ENCODE measurements at places on chromosomes 1 and 21. TPM values are rescaled to one million over a fixed set of nuclear protein-coding genes. Genes with fewer than 3 reads are reported as not detected.
A peak's percentile ranks its signal among the peaks of the same experiment; 100 is the strongest.

DNA sequence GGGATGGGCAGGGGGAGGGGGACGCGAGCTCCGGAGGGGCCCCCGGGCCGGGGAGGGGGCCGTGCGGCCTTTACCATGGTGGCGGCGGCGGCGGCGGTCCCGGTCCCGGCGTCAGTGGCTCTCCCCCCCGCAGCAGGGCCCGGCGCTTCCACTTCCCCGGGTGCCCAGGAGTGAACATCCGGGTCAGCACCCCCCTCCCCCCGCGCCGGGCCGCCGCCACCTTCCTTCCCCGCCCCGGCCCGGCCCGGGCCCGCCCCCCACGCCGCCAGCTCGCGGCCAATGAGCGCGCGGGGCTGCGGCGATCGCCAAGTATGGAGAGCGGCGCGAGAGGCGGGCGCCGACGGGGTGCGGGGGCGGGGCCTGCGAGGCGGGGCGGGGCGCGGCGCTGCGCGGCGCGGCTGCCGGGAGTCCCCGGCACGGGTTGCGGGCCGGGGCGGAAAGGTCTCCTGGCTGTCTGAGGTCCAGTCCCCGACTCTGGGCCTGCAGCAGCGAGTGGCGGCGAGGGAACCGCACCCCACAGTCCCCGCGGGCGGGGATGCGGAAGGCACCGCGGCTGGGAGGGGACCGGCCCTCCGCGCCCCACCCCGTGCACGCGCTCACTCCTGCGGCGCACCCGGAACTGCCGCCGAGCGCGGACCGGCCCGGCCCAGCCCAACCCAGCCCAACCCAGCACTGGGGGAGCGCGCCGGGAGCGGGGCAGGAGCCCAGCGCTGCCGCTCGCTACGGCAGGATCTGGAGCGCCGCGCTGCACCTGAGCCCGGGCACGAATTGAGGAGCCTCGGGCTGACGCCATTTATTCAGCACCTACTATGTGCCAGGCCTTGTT, at the start of gene CAPZB:
TSS of gene CAPZB (minus strand) at position 178 of the 826 bp plus-strand sequence. CDS start at position 77, 101 bp downstream.
- peaks cover 19% of the 10 kb centered on the region for H3K36me3 ChIP-seq
- peaks cover 57% of the 10 kb centered on the region for H3K4me1 ChIP-seq
- peak within 1 kb of the TSS; percentile 96 for H3K4me3 ChIP-seq
- no peaks in the 10 kb centered on the region for H3K27me3 ChIP-seq
- peak within 1 kb of the TSS; percentile 97 for H3K27ac ChIP-seq

The MANEAL gene
- 0.74 TPM for total RNA-seq

DNA sequence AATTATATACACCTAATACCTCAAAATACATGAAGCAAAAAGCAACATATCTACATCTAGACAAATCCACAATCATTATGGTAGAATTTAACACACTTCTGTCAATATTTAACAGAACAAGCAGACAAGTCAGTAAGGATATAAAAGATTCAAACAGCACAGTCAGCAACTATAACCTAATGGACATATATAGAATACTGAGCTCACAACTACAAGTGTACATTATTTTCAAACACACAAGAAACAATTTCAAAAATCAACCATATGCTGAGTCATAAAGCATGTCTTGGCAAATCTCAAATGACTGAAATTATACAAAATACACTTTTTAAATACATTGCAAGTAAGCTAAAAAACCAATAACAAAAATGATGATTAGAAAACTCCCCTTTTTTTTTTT, 178.0 kb downstream of the TOMM20 start:
- peaks cover 3% of the 10 kb centered on the region for H3K36me3 ChIP-seq
- no peak overlapping the region for H3K27ac ChIP-seq

DNA sequence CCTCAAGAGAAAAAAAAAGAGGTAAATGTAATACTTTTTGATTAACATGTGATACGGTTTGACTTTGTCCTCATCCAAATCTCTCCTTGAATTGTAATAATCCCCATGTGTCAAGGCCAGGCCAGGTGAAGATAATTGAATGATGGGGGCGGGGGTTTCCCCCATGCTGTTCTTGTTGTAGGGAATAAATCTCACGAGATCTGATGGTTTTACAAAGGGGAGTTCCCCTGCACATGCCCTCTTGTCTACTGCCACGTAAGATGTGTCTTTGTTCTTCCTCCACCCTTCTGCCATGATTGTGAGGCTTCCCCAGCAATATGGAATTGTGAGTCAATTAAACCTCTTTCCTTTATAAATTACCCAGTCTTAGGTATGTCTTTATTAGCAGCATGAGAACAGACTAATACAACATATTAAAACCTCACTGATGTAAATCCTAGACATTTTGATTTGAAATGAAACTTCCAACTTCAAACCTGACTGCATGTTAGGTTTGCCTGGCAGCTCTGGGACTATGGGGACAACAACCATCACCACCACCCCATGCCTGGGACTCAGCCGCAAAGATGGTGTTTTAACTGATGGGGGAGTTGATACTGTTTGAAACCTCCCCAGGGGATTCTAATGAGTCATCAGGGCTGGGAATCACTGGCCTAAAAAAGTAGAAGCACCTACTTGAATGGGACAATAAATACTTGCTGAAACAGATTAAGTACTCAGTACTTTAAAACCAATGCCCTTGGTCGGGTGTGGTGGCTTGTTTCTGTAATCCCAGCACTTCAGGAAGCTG, 32.8 kb upstream of the BACH1 start:
- H3K4me1 ChIP-seq = peaks cover 15% of the 10 kb centered on the region
- peak; percentile 75 for DNase-seq
- peak overlapping the region; percentile 51 for H3K27ac ChIP-seq

- H3K4me3 ChIP-seq = no peak overlapping the region
- H3K36me3 ChIP-seq = peaks cover 68% of the 10 kb centered on the region
- no peaks in the 10 kb centered on the region for H3K27me3 ChIP-seq
- no peak for DNase-seq
- H3K4me1 ChIP-seq = peaks cover 4% of the 10 kb centered on the region
These were observed 68.9 kb downstream of the UCK2 start for GRCh38 chr1:165896277-165896676.

GRCh38 chr1:223765719-223766340, 53.5 kb downstream of the CAPN2 start:
- no peak overlapping the region for H3K27ac ChIP-seq
- DNase-seq = no peak
- no peaks in the 10 kb centered on the region for H3K4me1 ChIP-seq
- peaks cover 16% of the 10 kb centered on the region for H3K36me3 ChIP-seq

GRCh38 chr21:36149788-36150711, 6.6 kb upstream of the DOP1B start:
- DNase-seq = peak; percentile 17
- no peak overlapping the region for H3K4me3 ChIP-seq
- peaks cover 30% of the 10 kb centered on the region for H3K4me1 ChIP-seq

- H3K27me3 ChIP-seq = no peaks in the 10 kb centered on the region
- H3K36me3 ChIP-seq = no peaks in the 10 kb centered on the region
- H3K27ac ChIP-seq = no peak overlapping the region
- H3K4me3 ChIP-seq = no peak overlapping the region
- peaks cover 20% of the 10 kb centered on the region for H3K4me1 ChIP-seq
- no peak for DNase-seq
These were observed 24.4 kb downstream of the HS2ST1 start for GRCh38 chr1:86938855-86939254.

All from activated naive CD4-positive, alpha-beta T cell treated with anti-CD3 and anti-CD28 coated beads for 36 hours (primary cell).